NCI-H2029 (cell line): ENCODE measurements at places on chromosomes 1 and 21.

DNA sequence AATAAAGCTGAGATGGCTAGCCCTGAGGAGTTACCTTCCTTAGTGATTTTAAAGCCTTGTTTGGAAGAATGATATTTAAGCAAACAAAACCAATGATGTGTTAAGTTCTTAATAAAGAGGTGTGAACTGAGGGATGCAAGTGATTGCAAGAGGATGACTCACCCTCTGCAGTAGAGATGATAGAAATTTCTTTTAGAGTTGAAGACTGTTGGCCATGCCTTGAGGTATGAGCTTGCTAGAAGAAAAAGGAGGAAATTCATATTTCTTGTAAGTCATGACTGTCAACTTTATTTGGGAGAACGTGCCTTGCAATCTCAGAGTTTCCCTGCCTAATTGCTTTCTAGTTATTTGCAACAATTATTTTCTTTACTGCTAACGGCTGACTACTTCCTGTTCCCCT is 94.7 kb downstream of the PLA2G4A start:
- no peak for DNase-seq

GRCh38 chr1:41385398-41386195 is 24.4 kb downstream of the FOXO6 start:
- DNase-seq: no peak

GRCh38 chr1:169586395-169587255 is at the start of gene F5:
Gene F5 (minus strand): TSS chr1:169586481. CDS start chr1:169586386, 95 bp downstream.
- no peak for DNase-seq

- DNase-seq: no peak
Measured at GRCh38 chr1:38834221-38834782, 25.3 kb downstream of the RRAGC start.

DNA sequence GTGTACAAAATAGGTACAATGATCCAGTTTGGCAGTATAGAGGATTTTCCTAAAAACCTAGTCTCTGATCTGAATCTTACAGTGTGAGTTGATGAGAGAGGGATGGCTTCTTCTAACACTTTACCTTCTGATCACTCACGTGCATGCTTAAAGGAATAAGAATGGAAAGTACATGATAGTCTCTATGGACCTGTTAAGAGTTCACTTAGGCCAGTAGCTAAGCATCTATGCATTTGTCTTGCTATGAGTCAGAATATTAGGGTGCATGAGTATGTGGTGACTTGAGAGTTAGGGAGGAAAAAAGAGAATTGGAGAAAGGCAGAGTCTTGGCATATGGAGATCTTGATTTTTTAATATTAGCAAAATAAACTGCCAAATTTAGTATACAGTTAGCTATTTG is 206.3 kb downstream of the COL11A1 start:
- no peak for DNase-seq

DNA sequence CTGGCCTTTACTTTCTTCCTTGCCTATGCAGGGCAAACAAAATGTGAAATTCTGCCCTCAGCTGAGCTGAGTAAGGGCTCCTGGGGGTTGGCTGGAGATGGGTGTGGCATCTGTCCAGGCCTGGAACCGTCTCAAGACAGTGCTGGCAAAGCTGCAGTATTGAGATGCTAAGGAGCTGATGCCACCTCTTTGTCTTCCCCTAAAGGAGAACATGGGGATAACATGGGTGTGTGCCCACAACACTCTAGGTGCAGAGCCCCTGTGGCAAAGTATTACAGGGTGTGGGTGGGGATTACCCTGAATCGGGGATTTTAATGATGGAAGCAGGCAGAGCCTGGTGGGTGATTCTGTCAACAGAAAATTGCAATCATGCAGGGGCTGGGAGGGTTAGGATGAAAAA is 2.5 kb upstream of the ST3GAL3 start:
- no peak for DNase-seq

- DNase-seq: no peak
Measured at GRCh38 chr21:10464975-10465374, 56.4 kb upstream of the TPTE start.

- DNase-seq: no peak
Measured at GRCh38 chr1:164417016-164417704, 141.8 kb upstream of the PBX1 start.

- peak; percentile 57 for DNase-seq
Measured at GRCh38 chr1:182279302-182279701, 112.3 kb downstream of the GLUL start.

DNA sequence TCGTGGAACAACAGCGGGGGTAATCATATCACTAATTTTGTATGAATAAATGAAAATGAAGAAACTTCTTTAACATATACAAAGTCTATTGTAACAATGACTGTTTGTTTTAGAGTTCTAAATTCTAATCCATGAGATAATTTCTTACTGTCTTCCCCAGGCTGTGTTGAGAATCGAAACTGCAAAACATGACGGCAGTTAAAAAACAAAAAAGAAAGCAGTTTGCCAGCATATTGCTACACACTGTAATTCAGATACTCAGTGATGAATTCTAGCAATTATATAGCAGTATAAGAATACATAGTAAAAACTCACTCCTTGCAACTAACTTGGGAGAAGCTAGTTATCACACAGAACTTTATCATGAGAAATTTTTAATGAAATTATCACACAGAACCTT is 22.1 kb downstream of the INSL5 start:
- DNase-seq: no peak

- no peak for DNase-seq
Measured at GRCh38 chr1:186327331-186327730, 47.7 kb downstream of the TPR start.

DNA sequence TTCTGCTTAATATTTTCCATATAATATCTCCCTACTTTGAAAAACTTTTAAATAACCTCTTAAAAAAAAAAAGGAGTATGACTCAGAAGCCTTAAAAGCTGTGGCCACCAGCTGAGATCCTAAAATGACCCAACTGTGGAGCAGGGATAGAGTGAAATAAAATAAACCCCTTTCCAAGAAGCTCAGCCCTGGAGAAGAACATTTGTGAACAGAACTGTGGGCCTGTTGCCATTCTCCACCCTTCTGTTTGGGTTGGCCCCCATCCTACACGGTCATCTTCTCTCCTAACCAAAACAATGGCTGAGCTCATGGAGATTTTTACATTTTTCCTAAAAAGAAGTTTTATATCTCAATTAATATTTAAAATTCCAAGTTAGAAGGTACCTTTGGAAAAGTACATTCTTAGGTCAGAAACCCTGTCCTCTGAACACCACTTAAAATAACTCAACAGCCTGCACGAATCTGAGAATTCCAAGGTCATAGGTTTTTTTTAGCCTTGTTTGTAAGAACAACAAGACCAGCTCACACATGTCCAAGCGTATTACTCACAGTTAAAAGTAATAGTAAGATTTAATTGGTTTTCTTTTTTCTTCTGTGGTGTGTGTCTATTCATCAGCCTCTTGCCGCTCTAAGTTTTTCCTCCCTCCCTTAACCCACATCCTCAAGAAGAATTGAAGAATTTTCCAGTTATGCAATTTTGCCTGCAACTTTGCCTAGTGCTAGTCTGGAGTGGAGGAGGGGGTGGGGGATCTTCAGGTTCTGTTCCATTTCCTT is 107.7 kb upstream of the ERRFI1 start:
- DNase-seq: no peak

- no peak for DNase-seq
Measured at GRCh38 chr1:201882665-201883132, 6.0 kb upstream of the SHISA4 start.

GRCh38 chr1:14626869-14627607 is 28.6 kb downstream of the KAZN start:
- DNase-seq: no peak

DNA sequence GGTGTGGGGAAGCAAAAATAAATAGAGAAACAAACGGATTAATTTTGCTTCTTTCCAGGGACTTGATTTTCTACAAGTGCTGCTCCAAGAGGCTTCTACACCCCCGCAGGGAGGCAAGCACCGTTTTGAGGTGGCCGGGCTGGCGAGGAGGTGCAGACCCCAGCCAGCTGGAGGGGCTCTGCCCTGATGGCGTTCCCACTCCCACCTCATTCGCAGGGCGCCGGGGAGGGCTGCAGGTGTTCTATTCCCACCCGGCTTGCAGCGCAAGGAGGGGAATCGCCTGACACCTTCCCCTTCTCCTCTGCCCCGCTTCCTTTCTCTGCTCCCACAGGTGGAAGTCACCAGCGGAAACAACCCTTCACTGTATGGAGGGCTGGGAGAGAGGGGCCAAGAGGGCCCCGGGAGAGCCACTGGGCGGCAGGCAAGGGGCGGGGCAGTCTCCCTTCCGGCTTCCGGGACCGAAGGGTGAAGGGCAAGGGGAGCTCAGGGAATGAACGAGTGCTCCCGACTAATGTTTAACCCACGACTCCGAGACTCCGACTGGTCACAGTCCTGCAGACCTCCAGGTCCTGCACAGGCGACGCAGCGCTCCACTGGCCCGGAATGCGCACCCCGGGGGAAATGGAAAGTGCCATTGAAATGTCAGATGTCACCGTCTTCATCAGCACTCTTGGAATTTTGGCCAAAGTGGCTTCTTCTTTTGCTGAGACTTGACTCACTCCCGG is 29.1 kb downstream of the TEX35 start:
- no peak for DNase-seq

DNA sequence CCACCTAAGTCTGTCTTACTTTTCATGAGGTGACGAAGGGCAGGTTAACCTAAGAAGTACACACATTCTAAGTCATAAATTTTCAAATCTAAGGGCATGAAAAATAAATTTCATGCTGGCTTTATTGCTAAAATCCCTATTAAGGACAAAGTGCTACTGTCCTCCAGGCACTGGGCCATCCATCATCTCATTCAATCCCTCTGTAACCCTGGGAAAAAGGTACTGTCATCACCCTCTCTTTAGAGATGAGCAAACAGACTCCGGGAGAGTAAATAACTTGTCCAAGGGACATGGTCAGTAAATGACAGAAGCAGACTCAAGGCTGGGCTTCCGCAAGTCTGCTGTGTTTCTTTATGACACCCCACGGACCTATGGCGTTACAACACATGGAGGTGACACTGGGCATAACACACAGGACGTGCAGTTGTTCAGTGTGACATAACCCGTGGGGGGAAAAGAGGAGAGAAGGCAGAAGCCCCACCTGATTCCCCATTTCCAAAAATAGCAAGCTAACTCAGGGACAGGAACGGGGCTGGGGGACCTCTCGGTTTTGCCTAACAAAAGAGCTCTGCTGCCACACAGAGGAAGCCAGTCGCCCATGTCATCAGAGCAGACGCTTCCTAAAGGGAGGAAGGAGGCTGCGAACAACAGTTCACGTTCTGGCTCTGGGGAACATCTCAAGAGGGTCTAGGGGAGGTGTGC is 12.5 kb upstream of the SRM start:
- no peak for DNase-seq

- DNase-seq: no peak
Measured at GRCh38 chr1:111218701-111219556, 8.6 kb upstream of the CHI3L2 start.

DNA sequence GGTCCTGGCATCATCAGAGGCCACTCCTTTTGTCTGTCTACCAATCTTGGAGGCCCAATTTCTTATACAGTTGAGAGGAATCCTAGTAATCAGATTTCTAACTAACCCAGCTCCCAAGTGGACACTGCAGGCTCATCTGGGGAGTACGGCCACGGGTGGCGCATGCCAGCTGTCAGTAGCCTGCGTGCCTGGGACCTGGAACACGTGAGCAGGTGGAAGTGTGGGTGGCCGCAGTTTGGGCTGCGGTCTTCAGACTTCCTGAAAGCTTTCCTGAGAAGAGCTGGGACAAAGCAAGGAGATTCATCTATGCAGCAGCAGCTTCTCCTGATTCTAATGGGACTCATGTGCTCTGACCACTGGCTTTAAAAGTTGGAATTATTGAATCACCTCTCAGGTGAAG is 12.4 kb downstream of the ADORA3 start:
- DNase-seq: no peak

- DNase-seq: no peak
Measured at GRCh38 chr21:42705746-42706374, 52.4 kb downstream of the PDE9A start.

GRCh38 chr21:17371450-17371849 is 141.4 kb upstream of the CXADR start:
- DNase-seq: no peak

- no peak for DNase-seq
Measured at GRCh38 chr1:163443863-163444262, 122.1 kb downstream of the NUF2 start.

DNA sequence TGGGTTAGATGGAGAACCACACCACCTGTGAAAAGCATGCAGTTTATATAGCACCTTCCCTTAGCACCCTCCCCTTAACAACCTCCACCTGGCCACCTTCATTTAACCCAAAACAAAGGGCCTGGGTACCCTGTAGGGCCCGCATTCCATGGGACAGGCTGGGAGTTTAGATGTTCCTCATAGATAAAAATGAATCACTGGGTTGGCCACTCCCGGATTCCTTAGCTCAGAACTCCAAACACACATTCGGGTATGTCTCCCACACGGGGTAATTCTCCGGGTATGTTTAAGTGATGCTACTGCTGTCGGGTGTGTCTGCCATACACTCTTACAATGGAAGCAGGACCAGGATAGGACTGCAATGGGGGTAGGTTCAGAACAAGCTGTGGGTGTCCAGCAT is 43.9 kb upstream of the FOXO6 start:
- no peak for DNase-seq

DNA sequence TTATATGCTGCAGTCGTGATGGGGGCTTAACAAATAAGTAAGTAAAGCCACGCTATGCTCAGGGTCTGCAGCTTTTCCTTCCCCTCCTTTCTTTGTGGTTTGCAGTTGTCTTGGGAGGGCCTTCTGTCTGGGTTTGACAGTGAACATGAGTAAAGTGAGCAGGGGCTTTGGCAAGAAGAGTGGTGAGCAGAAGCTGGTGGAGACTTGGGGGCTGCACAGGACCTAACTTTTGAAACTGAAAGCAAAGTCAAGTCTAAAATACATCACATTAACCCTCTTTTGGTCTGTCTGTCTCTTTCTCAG is 368.6 kb upstream of the VAMP3 start:
- no peak for DNase-seq

- DNase-seq: no peak
Measured at GRCh38 chr1:62230718-62231117, 36.1 kb downstream of the L1TD1 start.

GRCh38 chr21:42397746-42398394 is 2.0 kb upstream of the TMPRSS3 start:
- DNase-seq: no peak

GRCh38 chr1:115105831-115106230 is 16.5 kb upstream of the TSPAN2 start:
- DNase-seq: no peak

- DNase-seq: no peak
Measured at GRCh38 chr21:15272171-15272570, 207.4 kb upstream of the NRIP1 start.

DNA sequence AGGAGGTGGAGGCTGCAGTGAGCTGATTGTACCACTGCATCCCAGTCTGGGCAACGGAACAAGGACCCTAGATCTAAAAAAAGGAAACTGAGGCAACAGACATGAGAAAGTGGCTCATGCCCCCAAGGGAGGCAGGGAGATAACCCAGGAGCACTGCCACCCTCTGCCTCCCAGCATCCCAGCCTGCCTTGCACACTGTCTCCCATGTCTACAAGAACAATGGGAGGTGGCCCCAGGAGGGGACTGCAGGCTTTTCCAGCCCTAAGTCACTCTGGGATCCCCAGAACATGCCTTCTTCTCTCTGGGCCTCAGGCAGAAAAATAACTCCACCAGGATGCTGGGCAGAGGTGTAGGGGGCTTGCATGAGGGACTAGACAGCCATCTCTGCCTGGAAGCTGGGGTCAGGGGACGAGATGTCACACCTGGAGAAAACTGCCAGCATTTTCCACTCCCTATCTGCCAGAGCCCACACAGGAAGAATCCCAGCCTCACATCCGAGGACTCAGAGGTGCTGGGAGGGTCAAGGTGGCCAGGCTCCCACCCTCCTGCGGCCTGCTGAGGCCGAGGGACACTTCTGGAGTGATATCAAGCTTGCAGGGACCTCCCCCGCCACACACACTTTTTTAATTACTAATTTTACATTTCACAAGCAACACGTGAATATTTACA is 21.4 kb downstream of the RUNX3 start:
- no peak for DNase-seq
